Stimulated activated naive CD8-positive, alpha-beta T cell treated with anti-CD3 and anti-CD28 coated beads, Interleukin-15, amount 100 ng/mL, for 72 hours (primary cell): ENCODE measurements at places on chromosomes 2 and 18.

DNA sequence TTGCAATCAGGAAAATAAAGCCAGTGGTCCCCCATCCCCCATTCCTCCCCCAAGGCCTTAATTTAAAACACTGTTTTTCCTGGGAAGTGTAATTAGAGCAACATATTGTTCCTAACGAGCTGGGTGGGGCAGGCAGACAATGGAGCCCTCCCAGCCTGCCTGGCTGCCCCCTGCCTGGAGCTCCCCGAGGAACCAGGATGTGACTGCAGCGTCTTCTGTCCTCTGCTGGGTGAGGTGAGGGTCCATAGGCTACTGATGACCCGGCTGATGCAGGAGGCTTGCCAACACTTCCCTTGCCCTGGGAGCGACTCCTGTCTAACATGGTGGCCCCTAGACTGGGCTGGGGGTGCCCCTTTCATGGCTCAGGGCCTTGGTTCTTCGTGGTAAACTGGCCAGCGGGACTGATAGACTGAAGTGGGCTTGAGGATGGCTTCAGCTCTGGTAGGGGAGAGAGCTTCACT is 152.4 kb downstream of the DYSF start:
- DNase-seq: no peak

DNA sequence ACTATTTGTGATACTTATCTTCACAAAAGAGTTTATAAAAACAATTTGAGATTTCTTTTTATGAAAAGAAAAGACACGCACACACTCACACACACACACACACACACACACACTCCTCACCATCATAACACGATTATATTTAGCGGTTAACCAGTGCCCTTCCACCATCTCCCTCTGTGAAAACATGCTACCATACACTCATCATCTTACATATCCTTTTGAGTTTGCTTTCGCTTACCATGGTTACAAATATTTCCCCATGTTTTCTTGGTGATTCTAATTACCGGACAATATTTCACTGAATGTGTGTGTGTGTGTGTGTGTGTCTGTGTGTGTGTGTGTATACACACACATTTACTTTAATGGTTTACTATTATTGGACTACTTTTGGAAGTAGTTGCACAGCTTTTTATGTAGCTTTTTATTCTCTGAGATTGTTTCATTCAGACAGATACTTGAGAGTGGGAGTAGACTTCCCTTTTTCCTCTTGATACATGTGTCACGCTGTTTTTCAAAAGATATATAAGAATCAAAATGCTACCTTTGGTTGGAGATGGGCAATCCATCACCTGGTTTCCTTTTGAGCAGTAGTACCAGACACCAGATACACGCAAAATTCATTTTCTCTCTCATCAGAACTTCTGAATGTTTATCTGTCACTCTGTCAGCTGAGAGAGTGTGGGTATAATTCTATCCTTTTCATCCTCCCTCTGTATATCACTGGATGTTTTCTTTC is 138.1 kb downstream of the SETBP1 start:
- DNase-seq: no peak

DNA sequence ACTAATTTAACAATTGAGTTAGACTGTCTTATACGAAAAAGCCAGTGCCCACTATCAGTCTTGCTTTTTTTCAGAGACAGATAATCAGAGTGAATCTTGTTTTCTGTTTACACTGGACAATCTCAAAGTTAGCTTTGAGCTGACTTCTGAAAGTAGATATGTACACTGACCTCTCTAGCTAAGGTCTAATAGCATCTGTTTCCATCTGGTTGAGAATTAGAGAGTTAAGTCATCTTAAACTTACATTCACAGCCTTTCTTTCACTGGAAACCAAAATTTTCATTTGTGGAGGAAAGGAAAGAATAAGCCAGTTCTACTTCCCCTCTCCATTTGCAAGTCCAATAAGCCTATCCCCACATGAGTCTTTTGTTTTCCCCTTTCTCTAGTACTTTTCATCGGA is 89.3 kb downstream of the VRK2 start:
- no peak for DNase-seq

GRCh38 chr2:28311660-28312249 is 80.9 kb upstream of the FOSL2 start:
- DNase-seq: no peak

GRCh38 chr2:44759823-44760222 is 181.7 kb upstream of the SIX3 start:
- no peak for DNase-seq

GRCh38 chr2:40101131-40101575 is 322.1 kb upstream of the THUMPD2 start:
- no peak for DNase-seq

- DNase-seq: no peak
Observed at GRCh38 chr2:239822146-239822831, 202.9 kb downstream of the NDUFA10 start.
